GM18507 (cell line): ENCODE measurements at places on chromosomes 3 and 15.

GRCh38 chr3:78204977-78205376 is 1165.1 kb downstream of the ROBO2 start:
- DNase-seq, result no peak

GRCh38 chr15:98903377-98904018 is 104.1 kb downstream of the PGPEP1L start:
- DNase-seq, result no peak

DNA sequence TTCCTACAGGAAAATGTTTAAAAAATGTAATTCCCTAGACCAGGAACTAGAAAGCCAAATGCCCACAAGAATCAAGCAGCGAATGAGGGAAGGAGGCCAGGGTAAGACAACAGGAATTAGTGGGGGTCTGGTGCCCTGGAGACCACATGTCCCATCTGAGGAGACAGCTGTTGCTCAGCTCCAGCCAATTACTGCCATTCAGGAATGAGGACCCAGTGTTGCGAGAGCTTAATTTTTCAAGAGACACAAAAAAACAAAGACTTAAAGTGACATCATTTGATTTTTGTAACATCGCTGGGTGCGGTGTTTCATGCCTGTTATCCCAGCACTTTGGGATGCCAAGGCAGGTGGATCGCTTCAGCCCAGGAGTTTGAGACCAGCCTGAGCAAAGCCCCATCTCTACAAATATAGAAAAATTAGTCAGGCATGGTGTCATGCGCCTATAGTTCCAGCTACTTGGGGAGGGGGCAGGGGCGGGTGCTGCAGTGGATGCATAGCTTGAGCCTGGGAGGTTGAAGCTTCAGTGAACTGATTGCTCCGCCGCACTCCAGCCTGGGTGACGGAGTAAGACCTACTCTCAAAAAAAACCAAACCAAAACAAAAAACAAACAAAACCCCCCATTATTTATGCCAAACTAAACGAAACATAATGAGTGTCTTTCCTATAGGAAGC is 52.8 kb upstream of the LRIG1 start:
- DNase-seq, result no peak

DNA sequence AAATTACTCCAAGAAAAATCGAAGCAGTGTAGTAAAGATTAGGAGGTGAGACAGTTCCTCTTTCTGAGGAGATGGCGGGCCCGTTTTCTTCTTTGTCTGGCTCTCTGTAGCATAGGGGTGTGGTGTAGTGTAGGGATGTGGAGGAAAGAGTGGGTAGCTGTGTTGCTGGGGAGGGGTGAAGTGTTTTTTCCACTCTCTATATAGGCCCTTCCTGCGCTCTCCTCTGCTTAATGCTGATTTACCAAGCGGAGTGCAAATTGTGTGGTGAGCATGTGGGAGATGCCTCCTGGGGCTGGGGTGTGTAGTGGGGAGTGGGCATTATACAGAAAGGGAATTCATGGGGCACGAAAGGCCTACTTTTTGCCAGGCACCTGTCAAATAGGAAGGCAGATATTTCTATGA is 94.9 kb downstream of the ST6GAL1 start:
- no peak for DNase-seq

- peak; percentile 39 for DNase-seq
Observed at GRCh38 chr3:71087143-71088018, 496.1 kb downstream of the FOXP1 start.

GRCh38 chr3:1587426-1587825 is 494.6 kb downstream of the CNTN6 start:
- DNase-seq, result no peak

DNA sequence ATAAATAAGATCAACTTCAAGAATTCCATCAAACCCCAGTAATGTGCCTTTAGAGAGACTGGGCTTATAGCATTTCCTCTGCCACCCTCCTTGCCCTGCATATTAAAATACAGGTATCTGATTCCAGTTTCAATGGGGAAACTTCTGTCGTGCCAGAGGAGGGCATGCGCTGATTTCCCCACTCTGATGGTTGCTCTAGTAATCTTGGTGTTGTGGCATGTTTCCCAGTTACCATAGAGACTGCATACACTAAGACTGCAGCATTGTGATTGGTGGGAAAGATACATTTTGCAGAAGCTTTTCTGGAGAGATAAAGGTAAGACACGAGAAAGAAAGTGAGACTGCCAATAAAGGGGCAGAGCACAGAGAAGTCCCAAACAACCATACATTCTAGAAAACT is 225.6 kb downstream of the TIGIT start:
- no peak for DNase-seq

GRCh38 chr3:167172377-167172776 is 207.7 kb downstream of the ZBBX start:
- DNase-seq, result no peak

DNA sequence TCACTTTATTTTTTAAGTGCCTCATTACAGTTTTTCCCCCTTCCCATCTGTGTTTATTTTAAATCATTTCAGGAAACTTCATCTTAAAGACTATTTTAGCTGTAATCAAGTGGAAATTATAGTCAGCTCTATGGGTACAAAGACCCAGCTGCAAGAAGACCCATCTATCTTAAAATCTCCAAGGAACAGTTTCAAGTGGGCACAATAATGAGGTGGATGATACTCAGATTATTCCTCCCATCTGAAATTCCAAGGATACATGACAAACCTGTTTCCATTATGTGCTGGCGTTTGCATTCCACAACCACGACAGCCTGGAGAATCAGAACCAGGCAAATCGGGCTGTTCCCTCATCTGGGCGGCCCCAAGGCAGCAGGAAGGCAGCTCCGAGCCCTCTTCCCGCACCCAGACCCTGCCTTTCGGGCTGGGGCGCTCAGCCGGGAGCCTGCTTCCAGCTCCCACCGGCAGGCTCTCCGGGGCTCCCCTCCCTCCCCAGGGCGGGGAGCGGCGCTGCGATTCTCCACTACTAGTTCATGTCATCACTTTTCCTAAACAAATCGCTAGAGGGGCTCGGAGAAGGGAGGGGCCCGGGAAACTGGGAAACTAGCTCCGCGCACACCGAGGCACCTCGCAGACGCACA is at the start of gene MGLL:
TSS of gene MGLL (minus strand) at position 475 of the 641 bp plus-strand sequence. CDS start at position 278, 197 bp downstream.
- DNase-seq, result no peak

GRCh38 chr15:47584316-47584715 is 133.0 kb upstream of the SEMA6D start:
- DNase-seq, result no peak

- no peak for DNase-seq
Observed at GRCh38 chr15:98800437-98801233, 152.3 kb downstream of the IGF1R start.

DNA sequence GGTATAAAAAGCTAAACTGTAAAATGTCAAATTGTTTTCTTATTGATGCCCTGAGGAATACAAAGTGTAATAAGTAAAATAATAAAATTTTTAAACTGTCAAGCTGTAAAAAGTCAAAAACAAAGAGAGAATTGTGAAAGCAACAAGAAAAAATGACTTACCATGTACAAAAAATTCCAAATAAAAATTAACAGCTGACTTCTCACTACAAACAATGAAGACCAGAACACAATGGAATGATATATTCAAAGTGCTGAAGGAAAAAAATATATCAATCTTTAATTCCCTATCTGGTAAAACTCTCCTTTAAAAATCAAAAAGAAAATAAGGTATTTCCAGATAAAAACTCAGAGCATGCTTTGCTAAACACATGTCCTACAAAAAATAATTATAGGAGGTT is 883.5 kb downstream of the IGSF11 start:
- no peak for DNase-seq

GRCh38 chr3:28476194-28476593 is 127.6 kb upstream of the AZI2 start:
- no peak for DNase-seq

- no peak for DNase-seq
Observed at GRCh38 chr15:85821545-85821944, 26.8 kb upstream of the KLHL25 start.

- no peak for DNase-seq
Observed at GRCh38 chr3:52872245-52872644, 25.1 kb downstream of the STIMATE start.

GRCh38 chr3:3625544-3626271 is 173.5 kb upstream of the LRRN1 start:
- DNase-seq, result no peak

DNA sequence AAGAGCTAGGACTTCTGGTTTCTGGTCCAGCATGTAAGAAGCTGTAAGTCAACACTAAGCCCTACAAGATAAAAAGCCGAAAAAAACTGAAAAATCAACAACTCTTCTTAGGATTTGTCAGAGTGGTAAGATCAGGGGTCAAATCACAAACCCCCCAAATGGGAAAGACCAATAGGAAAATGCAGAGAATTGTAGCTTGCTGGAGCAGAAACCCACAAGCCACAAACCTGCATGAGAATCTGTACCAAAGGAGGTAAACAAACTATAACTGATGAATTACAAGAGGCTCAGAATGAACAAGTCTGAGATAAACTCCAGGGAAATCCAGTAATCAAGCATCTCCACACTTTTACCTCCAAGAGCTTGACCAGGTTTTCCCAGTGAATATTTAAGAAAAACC is 36.0 kb downstream of the RFX7 start:
- no peak for DNase-seq

DNA sequence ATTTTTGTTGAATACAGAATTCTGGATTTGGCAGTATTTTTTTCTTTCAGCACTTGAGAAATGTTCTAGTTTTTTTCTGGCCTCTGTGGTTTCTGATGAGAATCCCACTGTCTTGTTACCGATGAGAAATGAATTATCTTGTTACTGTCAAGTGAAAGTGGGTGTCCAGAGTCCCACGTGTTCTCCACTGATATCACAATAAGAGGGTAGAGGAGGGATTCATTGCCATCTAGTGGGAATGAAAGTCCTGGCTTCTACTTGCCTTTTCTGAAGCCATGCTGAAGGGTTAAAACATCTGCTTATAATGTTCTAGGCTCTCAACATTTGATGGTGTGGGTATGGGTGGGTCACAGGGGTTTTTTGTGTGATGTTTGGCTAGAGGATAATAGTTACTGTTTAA is 66.1 kb downstream of the SEC22A start:
- DNase-seq, result no peak

GRCh38 chr15:38424101-38424552 is 29.8 kb upstream of the FAM98B start:
- DNase-seq, result no peak

DNA sequence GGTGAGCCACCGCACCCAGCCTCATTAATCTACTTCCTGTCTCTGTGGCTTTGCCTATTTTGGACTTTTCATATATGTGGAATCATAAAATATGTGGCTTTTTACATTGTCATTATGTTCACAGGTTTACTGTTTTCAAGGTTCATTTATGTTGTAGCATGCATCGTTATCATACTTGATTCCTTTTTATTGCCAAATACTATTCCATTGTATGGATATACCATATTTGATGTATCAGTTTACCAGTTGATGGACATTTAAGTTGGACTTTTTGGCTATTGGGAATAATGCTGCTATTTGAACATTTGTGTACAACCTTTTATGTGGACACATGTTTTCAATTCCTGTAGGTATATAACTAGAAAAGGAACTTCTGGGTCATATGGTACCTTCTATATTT is 14.0 kb downstream of the GXYLT2 start:
- no peak for DNase-seq

- DNase-seq, result no peak
Observed at GRCh38 chr3:131762981-131763564, 260.3 kb upstream of the MRPL3 start.

- no peak for DNase-seq
Observed at GRCh38 chr15:39128746-39129145, 452.1 kb upstream of the THBS1 start.

DNA sequence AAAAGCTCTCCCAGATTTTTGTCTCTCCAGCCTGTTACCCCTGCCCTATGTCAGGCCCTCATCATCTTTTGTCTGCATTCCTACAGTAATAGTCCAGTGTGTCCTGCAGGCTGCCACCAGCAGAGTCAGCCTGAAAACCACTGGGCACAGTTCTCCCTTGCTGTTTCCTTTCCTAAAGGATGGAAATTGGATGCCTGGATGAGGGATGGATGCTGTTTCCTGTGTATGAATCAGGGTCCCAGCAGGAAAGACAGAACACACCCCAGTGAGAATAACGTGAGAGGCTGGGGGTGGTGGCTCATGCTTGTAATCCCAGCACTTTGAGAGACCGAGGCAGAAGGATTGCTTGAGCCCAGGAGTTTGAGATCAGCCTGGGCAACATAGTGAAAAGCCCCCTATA is 3.3 kb upstream of the SNX33 start:
- no peak for DNase-seq

DNA sequence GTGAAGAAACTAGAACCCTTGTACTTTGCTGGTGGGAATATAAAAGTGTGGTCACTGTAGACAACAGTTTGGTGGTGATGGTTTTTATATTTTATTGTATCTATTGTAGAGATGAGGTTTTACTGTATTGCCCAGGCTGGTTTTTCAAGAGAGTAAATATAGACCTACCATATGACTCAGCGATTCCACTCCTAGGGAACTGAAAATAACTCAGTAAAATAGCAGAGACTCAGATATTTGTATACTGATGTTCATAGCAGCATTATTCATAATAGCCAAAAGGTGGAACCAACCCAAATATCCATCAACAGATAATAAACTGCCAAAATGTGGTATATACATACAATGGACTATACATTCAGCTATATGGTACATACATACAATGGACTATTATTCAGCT is 68.8 kb upstream of the IL12A start:
- no peak for DNase-seq

GRCh38 chr3:48217449-48217848 is 5.8 kb upstream of the CAMP start:
- DNase-seq, result no peak

DNA sequence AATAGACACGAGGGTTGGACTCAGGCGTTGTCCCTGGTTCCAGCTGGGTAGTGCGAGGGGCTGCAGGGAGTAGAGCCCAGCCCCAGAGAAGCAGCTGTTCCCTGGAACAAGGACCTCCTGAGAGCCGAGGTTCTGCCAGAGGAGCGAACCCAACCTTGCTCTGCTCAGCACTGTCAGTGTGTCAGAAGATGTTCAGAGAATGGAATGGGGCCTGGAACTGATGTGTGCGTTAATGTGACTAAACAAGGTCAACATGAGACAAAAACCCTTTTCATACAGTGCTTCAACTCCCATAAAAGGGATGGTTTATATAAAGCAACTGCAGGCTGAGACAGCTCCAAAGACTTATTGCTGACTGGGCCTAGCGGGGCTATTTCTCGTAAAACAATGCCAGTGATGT is 35.5 kb upstream of the HACD2 start:
- DNase-seq, result no peak

DNA sequence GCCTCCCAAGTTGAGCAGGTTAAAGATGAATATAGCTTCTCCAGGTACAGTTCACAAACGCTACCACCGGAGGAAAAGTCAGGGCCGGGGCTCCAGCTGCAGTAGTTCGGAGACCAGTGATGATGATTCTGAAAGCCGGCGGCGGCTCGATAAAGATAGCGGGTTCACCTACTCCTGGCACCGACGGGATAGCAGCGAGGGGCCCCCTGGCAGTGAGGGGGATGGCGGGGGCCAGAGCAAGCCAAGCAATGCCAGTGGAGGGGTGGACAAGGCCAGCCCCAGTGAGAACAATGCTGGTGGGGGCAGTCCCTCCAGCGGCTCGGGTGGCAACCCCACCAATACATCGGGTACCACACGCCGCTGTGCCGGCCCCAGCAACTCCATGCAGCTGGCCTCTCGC is 61.4 kb downstream of the SNRK start:
- DNase-seq, result no peak
